ENCODE measurements at places on chromosomes 1 and 21.

DNA sequence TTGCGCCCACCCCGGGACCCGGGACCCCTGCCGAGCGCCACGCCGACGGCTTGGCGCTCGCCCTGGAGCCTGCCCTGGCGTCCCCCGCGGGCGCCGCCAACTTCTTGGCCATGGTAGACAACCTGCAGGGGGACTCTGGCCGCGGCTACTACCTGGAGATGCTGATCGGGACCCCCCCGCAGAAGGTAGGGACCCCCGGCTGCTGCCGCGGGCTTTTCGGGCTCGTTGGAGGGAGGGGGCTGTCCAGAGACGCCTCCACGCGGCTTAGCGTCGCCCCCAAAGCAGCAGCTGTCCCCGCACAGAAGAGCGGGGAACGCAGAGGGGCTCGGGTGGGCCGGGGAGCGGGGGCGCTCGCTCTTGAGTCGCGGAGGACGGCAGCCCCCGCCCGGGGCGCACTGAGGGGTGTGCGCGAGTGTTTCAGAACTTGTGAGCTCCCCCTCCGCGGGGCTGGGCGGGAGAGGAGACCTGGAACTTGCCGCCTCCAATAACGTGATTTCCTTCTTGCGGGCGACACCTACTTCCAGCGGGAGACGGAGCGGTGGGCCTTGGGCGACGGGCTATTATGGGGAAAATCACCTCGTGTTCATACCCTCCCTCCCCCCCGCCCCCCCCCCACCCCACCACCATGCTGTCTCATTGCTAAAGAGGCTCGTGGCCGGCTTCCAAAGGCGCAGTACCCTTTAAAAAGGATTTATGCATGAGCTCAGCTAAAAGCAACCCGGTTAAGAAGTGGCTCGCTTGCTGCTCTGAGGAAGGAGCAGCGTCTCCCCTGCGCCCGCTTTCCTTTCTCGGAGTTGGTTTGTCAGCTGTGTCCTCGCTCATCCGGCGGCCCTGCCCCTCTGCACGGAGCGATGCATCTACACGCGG is 664 bp downstream of the BACE2 start:
- DNase-seq, result no peak

DNA sequence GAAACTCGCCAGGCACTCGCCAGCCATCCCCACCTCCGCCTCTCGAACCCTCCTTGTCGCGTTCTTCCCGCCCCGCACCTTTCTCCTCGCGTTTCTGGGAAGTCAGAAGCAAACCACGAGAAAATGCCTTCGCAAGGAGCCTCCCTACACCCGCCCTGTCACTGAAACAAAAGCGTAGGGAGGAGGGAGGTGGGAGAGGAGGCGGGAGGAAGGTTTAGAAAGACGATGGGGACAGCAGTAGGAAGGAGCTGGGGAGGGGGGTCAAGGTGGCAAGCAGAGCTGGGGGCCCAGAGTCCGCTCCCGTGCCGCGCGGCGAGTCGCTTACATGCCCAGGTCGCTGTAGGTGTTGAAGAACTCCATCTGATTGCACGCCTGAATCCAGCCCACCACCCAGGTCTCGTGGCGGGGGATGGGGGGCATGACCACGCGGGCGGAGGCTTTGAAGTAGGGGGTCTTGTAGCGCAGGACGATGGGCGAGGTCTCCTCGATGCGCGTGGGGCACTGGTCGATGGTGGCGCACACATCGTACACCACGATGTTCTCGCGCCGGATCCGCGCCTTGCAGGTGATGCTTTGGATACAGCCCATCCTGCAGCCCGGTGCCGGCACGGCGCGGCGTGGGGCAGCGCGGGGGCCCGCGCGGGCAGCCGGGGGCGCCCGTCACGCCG is 1.0 kb downstream of the FAM78B start:
- DNase-seq, result peak; percentile 48

DNA sequence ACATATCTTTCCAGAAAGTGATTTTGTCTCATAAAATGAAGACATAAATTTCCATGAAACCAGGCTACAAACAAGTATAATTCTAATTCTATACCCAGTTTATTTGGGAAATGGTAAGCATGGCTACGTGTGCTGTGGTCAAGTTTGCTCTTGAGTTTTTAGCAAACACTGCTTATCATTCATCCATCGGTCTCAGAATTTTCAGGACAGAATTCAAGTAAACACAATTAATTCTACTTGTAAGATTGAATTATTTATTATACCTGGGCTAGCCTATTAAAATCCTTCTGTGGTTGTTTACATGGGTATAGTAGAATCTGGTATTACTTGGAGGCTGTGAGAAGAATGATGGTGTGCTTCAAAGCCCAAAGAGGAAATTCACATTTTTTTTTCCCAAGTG is 68.3 kb downstream of the CHIA start:
- no peak for DNase-seq

GRCh38 chr1:164613176-164613575 is 54.2 kb downstream of the PBX1 start:
- DNase-seq, result no peak

DNA sequence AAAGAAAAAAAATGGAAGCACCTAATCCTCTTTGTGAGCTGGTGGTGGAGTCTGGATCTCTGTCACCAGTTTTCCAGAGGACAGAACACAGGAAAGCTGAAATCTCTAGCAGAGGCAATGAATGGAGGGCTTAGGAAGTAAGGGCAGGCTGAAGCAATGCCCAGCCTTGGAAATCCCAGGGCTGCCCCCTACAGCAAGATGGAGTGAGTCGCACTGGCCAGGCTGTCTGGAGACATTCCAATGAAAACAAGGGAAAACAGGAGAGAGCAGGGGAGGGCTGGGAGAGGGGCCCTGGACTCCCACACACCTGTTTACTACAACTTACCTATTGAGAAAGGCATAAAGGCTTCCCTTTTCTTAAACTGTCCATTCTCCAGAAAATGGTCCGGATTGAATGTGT is 25.9 kb downstream of the CYP2J2 start:
- no peak for DNase-seq

GRCh38 chr21:17693801-17694200 is 81.1 kb upstream of the BTG3 start:
- DNase-seq, result no peak

- DNase-seq, result no peak
Observed at GRCh38 chr1:1330366-1331067, 563 bp upstream of the TAS1R3 start.

DNA sequence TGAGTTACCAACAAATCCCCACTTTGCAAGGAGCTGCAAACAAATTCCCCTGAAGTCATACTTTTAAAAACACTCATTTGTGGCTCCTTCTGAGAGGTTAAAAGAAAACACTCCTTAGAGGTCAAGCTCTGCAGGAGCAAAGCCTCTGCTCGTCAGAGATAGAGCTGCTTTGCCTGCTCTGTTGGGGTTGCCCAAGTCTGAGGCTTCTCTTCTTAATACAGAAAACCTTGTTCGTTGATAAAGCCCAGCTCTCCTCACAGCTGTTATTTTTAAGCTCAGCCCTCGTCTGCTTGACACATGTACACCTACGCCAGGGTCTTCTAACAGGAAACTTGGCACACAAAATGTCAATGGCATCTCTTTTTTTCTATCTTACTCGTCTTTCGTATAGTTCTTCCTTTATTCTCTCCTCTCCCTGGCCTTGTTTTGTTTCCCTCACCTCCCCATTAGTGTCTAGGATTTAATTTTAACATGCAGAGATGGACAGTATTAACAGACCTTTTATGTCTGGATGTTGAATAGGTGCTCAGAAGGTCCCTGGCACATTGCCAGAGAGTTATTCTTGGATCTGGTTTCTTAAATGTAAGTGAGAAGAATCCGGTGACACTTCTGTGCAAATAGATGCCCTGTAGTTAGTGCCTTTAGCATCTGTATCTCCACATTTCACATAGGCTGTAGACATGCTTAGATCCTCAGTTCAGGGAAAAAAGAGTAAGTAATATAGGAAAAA is 86.0 kb downstream of the LRRC53 start:
- no peak for DNase-seq

DNA sequence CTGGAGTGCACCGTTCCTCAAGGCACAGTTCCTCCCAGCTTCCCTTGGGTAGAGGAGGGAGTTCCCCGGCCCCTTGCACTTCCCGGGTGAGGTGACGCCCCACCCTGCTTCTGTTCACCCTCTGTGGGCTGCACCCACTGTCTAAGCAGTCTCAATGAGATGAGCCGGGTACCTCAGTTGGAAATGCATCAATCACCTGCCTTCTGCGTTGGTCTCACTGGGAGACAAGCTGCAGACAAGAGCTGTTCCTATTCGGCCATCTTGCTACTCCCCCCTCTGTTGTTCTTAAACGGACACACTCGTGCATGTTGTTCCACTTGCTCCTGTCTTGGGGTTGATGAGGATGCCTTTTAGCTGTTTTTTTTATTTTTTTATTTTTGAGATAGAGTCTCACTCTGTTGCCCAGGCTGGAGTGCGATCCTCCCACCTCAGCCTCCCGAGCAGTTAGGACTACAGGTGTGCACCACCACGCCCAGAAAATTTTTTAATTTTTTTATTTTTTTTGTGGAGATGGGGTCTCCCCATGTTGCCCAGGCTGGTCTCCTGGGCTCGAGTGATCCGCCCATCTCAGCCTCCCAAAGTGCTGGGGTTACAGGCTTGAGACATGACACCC is 3.0 kb upstream of the MORC3 start:
- no peak for DNase-seq

DNA sequence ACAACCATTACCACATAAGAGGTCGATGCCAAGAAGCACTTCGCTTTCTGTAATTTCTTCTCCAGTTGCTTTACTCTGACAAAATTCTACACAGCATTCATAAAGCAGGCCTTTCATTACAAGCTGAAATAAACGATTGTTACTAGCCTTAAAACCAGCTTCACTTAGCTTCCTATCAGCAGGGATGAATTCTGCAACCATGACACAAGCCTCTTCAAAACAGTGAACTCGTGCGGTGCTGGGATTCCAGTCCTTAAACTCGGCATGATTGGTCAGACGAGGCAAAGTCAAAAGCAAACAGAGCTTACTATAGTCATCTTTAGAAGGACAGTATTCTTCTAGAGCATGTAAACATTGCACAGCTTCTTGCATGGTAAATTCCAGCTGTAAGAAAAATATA is 30.6 kb downstream of the WDR47 start:
- no peak for DNase-seq

- peak; percentile 31 for DNase-seq
Observed at GRCh38 chr1:230807029-230807428, 59.8 kb downstream of the CAPN9 start.

GRCh38 chr21:41831453-41831831 is 47.7 kb downstream of the PRDM15 start:
- no peak for DNase-seq

GRCh38 chr1:174812656-174813055 is 187.1 kb upstream of the CACYBP start:
- no peak for DNase-seq

DNA sequence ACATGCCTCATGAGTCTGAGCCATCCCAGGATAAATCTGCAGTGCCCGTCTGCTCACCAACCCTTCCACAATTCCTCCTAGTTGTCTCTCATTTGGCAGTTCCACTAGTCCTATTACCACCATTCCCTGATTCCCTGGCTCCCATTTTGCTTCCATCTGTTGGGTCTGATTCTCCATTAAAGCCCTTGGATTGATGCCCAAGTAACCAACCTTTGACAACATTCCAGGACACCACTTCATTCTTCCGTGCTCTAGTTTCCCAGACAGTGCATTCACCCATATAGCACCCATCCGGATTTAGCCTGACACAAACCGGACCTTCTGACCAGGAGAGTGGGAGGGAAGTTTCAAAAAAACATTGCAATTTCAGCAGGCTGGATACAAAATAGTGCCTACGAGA is 189.4 kb upstream of the PALMD start:
- DNase-seq, result peak; percentile 82

- no peak for DNase-seq
Observed at GRCh38 chr1:94130851-94131595, 10.1 kb upstream of the ABCA4 start.

GRCh38 chr21:16800536-16801275 is 712.1 kb upstream of the CXADR start:
- no peak for DNase-seq

GRCh38 chr1:244841273-244841927 is 5.9 kb downstream of the COX20 start:
- no peak for DNase-seq

- DNase-seq, result no peak
Observed at GRCh38 chr1:31306278-31306677, 9.4 kb downstream of the ZCCHC17 start.

DNA sequence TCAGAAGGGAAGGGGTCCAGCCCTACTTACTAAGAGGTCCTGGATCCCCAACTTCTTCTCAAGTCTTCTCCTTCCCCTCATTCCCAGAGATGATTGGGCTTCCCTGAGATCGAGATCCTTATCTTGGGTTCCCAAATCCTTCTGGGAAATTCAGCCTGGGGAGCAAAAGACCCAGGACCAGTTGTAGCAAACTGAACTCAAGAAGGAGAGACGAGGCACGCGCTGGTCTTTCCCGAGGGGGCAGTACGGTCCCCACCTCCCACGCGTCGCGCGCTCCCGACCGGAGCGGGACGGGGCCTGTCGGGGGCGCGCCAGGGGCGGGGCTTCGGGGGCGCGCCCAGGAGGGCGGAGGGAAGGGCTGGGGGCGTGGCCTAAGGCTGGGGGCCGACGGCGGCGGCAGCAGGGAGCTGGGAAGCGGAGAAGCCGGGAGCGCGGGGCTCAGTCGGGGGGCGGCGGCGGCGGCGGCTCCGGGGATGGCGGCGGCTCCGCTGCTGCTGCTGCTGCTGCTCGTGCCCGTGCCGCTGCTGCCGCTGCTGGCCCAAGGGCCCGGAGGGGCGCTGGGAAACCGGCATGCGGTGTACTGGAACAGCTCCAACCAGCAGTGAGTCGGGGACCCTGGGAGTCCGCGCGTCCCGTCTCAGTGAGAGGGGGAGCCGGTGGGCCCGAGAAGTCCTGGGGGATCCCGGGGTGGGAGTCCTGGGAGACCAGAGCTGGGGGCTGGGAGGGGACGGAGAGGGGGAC is at the start of gene EFNA3:
TSS of gene EFNA3 (plus strand) at position 369 of the 741 bp plus-strand sequence. CDS start at position 474, 105 bp downstream.
- peak; percentile 92 for DNase-seq

DNA sequence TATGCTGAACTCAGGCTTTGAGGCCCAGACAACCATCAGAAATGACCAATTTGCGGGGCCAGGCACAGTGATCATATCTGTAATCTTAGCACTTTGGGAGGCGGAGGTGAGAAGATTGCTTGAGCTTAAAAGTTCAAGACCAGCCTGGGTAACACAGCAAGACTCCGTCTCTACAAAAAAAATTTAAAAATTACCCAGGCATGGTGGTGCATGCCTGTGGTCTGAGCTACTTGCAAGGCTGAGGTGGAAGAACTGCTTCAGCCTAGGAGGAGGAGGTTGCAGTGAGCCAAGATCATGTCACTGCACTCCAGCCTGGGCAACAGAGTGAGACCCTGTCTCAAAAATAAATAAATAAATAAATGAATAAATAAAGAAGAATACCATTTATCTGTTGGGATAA is 156.5 kb downstream of the EIF4G3 start:
- no peak for DNase-seq

GRCh38 chr1:40955266-40955665 is 24.2 kb upstream of the CTPS1 start:
- no peak for DNase-seq

DNA sequence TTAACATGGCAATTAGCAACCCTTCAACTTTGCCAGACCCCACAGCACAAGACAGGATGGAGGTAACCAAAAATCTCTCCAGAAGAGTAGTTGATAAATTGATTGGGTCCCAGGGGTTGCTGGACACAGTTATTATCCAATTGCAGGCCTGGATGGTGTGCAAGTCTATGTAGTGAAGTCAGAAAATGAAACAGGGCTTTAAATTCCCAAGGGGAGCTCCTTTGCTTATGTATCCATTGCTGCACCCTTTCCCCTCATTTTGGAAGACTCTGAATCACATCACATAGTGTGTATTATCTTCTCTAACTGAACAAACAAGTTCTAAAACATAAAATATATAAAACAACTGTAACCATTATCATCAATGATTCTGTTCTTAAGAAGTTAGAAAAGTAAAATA is 550.2 kb downstream of the LMO4 start:
- no peak for DNase-seq
